Suprapubic skin (tissue), 4 donors: ENCODE measurements at places on chromosomes 13 and 19.

- DNase-seq: no peak
These were observed 30.1 kb downstream of the SCEL start for GRCh38 chr13:77565635-77566034.

DNA sequence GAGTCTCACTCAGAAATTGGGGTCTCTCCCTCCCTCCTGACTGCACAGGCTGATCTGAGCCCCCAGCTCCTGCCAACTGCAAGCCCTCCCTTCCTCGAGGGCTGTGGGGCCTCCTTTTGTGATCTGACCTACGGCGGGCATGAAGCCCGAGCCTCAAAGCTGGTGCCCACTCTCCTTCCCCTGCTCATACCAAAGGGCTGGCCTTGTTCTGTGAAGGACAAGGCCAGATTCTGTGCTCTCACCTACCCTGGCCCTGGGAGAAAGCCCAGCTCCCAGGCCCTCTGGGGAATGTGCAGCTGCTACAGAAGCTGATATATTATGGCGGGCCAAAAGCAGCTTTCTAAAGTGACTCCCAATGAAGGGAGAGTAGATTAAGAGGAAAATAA, 9.0 kb upstream of the ECH1 start:
- no peak for DNase-seq

GRCh38 chr13:29411481-29411880, 184.0 kb downstream of the SLC7A1 start:
- DNase-seq: no peak

DNA sequence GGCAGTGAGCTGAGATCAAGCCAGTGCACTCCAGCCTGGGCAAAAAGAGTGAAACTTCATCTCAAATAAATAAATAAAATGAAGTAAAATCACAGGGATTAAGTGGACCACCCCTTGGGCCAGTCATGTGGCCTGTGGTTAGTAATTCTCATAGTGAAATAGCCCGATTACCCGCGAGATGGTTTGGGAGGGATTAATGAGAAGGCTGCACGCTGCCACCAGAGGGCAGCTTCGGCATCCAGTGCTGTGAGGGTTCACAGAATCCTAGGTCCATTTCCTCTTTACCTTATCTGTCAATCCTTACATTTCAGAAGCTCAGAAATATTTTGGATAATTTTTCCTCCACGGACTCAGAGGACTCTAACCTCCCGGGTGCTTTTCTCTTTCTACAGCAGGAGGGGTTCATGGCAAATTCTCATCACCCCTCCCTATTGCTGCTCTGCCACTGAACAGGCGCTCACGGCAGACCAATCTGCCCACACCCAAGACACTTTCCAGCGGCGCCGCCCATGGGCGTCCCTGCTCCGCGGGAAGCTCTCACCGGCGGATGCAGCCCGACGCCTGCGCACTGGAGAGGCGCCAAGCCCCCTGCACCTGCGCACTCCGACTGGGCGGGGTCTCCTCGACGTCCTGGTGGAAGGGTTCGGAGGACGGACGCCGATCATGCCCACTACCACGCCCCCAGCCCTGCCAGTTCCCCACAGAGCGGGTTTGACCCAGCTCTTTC, 11.0 kb downstream of the ZNF835 start:
- DNase-seq: no peak

- no peak for DNase-seq
These were observed 48.4 kb downstream of the ZNRF4 start for GRCh38 chr19:5503598-5503997.

DNA sequence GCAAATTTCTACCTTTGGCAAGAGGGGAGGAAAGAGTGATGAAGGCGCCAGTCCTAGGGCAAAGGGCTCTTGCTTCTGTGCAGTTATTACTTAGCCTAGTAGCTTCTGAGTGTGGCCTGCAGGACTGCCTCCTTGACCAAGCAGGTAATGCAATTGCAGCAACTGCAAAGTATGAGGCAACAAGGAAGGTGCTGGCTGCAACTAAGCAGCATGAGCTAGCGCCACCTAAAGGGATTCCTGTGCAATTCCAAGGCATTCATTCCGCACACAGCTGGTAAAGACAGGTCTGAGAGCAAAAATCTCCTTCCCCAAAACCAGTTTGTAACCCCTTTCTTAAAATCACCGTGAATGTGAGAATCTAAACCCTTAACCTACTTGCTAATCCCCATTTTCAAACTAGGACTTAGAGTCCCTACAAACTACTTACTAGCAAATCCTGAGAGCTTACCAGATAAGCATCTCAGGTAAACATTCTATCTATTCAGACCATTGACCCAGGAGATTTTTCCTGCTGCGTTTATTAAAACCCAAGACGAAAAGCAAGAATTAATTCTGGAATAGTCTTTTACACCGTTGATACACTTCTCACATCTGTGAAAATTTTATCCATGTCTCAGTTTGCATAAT, 62.9 kb downstream of the DCT start:
- DNase-seq: no peak

DNA sequence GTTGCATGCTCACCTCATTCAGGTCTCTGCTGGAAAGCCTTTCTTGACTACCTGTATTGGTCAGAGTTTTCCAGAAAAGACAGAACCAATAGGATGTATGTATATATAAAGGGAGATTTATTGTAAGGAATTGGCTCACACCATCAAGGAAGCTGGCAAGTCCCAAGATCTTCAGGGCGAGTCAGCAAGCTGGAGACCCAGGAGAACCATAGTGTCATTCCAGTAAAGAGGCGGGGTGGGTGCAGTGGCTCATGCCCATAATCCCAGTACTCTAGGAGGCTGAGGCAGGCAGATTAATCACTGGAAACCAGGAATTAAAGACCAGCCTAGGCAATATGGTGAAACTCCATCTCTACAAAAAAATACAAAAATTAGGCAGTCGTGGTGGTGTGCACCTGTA, 30.4 kb upstream of the FARP1 start:
- no peak for DNase-seq

DNA sequence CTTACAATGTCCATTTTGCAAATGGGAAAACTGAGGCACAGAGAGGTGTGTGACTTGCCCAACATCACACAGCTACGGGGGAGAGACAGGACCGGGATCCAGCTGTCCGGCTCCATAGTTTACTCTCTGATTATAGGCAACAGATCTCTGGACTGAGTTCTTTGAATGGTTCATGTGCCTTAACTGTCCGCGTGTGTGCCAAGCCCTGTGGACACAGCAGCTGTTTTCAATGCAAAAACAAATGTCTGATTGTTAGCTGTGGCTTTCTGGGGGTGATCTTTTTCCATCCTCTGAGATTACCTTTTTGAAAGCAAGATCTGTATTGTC, 94.1 kb downstream of the KL start:
- no peak for DNase-seq

- DNase-seq: no peak
These were observed 242.7 kb downstream of the DCLK1 start for GRCh38 chr13:35888457-35888883.

DNA sequence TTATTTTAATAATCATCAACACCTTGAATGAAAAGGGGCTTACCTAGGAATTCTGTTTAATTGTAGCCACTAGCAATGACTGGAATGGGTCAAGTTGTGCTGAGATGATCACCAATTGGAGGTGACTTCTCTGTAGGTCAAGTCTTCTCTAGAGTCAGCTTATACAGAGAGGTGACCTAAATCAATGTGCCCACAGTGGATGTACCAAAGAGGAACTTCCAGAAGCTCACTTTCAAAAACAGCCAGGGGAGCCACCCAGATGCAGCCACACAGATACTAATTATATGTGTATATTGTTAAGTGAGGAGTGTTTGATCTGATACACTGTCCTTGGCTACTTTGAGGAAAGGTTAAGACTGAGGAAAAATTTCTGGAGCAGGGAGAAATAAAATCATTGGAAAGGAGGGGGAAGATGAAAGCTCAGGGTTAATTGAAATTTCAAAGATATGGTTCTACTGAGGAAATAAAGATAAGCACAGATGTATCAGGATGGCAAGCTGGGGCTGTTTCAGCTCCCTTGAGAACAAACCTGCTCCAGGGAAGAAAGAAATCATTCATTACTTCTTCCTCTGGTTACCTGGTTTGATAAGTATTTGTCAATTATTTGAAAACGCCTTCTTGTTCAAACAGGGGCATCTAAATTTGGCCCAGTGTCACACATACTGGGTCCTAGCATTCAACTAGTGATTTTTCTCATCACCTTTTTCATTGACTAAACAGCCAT, 5.1 kb downstream of the GPR183 start:
- DNase-seq: no peak

DNA sequence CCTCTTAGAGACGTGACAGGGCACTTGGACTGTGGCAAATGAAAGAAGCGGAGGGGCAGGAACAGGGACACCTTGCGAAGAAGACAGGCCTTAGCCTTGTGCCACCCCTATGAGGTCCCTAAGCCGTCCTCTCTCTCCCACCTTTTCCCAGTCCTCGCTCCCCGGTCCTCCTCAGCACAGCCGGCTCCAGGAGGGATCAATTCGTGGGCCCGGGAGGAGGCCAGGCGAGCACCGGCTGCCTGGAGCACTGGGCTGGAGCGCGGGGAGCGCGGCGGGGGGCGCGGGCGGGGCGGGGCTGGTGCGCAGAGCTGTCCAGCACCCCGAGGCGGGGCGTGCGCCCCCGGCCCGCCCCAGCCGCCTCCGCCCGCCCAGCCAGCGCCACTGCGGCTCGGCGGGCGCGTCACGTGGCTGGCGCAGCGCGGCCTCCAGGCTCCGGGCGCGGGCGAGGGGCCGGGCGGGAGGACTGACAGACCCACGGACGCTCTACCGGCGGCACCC, at the start of gene LRP3:
TSS of gene LRP3 (plus strand) at position 466 of the 498 bp plus-strand sequence. CDS start 456 bp downstream, outside the sequence.
- no peak for DNase-seq

GRCh38 chr13:92833071-92833470, 393.5 kb upstream of the GPC6 start:
- DNase-seq: no peak

DNA sequence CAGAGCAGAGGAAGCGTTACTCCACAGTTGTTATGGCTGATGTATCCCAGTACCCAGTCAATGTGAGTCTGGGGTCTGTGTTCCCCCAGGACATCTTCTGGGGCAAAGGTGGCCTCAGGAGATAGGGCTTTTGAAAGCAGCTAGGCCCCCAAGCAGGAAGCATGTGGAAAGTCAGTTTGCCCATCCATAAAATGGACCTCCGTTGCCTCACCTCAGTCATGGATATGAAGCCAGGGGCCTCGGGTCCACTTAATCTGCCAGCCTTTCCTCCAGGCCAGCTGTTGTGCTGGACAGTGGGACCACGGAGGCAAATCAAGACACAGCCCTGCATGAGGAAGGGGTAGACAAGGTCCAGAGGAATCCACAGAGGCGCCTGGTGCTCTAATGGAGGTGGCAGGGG, 3.3 kb downstream of the EPS8L1 start:
- DNase-seq: no peak

DNA sequence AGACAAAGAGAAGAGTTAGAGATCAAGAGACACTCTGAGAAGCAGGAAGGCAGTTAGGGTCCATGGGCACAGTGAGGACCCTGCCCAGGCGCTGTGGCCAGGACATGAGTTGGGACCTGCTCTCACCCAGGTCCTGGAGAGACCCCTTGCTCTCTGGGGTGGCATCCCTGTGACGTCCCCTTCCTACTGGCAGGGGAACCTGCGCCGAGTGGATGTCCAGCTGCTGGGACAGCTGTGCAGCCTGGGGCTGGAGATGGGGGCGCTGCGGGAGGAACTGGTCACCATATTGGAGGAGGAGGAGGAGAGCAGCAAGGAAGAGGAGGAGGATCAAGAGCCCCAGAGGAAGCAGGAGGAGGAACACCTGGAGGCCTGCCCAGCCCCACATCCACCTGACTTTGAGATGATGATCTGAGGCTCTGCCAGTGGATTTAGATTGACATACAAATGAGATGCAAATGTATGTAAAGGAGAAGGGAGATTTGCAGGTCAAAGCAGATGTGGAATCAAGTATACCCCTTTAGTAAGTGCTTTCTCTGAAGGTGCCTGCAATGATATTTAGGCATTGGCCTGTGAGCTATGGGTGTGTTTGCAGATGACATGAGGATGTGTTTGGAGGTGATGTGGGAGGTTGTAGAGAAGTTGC, 978 bp downstream of the ERICH4 start:
- DNase-seq: peak; percentile 70

DNA sequence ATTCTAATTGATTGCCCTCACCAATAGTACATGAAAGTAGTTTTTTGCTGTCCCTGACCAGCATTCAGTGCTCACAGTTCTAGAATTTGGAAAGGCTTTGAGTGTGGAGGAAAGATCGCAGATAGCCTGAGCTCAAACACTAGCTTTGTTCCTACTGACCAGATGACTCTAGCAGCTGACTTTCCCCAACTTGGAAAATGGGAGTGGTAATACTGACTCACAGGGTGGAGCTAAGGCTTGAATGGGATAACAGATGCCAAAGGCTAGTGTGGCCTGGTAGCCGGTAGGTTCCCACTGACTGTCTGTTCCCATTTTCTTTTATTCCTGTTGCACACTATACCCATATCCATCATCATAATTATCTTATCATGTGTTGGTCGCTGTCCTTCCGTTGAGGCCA, 3.7 kb downstream of the ZSCAN22 start:
- DNase-seq: no peak

DNA sequence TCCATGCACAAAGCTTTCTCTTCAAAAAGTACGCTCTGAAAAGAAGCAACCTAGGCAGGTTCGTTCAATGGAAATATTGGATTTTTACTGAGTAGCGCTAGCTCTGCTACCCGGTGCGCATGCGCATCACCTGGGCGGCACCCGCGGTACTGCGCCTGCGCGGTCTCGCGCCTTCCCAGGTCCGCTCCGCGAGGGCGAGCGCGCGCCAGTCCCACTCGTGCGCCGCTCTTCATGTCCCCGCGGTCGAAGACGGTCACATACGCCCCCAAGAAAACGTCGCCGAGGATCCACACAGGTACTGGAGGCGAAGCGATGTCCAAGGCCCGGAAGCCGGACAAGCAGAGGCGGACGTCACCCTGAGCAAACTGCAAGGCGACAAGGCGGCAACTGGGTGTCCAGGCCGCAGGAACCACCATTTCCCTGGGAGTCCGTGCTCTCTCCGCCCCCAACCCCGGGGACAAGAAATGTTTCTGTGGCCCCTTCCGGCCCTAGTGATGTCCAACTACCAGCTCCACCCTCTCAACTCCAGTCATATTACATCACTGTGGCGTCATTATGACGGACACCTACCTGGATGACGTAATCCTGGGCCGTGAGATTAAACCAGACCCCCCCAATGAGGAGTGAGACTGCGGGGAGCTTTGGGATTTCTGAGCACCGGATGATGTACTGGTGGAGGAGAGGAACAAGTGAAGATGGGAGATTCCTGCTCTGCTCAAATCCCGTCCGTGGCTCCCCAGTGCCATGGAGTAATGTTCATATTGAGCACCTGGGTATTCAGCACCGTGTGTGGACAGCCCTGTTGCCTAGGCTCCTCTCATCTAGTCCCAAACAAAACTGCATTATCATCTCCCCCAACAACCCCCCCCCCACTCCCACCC, 4.8 kb upstream of the KCNC3 start:
- DNase-seq: no peak

- DNase-seq: no peak
These were observed 141 bp downstream of the TRPC4 start for GRCh38 chr13:37869506-37869755.
